ENCODE measurements at places on chromosomes 7 and 10. TPM values are rescaled to one million over a fixed set of nuclear protein-coding genes. Genes with fewer than 3 reads are reported as not detected.

GRCh38 chr7:111676811-111677210, 114.5 kb upstream of the IMMP2L start:
- no peak for DNase-seq

Gene UPK3BL1
- total RNA-seq: 52.7 TPM

Gene HECW1
- 0.31 TPM for total RNA-seq

- no peak for DNase-seq
These were observed 5.5 kb upstream of the CACUL1 start for GRCh38 chr10:118760265-118760664.

GRCh38 chr7:19621740-19622139, 87.1 kb downstream of the POLR1F start:
- no peak for DNase-seq

DNA sequence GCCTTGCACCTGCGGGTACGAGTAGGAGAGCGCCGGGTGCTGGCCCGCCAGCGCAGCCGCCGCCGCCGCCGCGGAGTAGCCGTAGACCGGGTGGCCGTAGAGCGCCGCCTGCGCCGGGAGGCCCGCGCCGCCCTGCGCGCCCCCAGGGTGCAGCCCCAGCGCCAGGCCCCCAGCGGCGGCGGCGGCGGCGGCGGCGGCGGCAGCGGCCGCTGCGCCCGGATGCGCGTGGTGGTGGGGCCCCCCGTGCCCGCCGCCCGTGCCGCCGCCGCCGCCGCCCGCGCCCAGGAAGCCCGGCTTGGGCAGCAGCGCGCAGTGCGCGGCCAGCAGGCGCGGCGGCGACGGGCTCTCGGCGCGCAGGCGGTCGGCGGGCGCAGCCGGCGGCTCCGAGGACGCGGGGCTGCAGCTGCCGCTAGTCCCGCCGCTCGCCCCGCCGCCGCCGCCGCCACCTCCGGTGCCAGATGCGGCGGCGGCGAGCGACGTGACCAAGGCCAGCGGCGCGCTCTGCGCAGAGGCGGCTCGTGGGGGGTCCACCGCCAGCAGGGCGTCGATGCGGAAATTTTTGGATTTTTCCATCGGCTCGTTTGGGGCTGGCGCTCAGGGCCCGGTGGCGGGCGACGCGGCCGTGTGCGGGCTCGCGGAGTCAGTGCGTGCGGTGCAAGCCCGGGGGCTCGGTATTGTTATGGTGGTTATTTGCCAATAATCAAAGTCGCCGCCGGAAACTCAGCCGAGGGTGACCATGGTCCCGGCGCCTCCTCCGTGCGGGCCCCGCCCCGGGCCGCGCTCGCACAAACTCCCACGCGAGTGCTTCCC, 480 bp downstream of the MNX1 start:
- no peak for DNase-seq

Gene MYL10
- total RNA-seq: not detected
